CD4-positive, alpha-beta T cell treated with Interferon alpha-2 for 1 hour (primary cell): ENCODE measurements at places on chromosomes 3 and 15.

GRCh38 chr15:64144192-64144564 is 7.4 kb upstream of the SNX22 start:
- no peak for DNase-seq

- DNase-seq, result no peak
Observed at GRCh38 chr3:52046186-52046901, 10.0 kb downstream of the DUSP7 start.

DNA sequence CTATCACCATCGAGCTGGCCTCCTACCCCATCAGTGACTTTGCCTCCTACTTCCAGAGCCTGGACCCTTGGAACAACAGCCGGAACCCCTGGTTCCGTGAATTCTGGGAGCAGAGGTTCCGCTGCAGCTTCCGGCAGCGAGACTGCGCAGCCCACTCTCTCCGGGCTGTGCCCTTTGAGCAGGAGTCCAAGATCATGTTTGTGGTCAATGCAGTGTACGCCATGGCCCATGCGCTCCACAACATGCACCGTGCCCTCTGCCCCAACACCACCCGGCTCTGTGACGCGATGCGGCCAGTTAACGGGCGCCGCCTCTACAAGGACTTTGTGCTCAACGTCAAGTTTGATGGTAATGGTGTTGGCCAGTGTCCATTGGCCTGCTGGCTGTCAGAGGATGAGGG is 6.1 kb downstream of the GRM2 start:
- DNase-seq, result no peak

- no peak for DNase-seq
Observed at GRCh38 chr15:100430411-100430810, 88.6 kb upstream of the ADAMTS17 start.

- DNase-seq, result peak; percentile 6
Observed at GRCh38 chr15:45645026-45645980, 10.5 kb downstream of the SQOR start.

DNA sequence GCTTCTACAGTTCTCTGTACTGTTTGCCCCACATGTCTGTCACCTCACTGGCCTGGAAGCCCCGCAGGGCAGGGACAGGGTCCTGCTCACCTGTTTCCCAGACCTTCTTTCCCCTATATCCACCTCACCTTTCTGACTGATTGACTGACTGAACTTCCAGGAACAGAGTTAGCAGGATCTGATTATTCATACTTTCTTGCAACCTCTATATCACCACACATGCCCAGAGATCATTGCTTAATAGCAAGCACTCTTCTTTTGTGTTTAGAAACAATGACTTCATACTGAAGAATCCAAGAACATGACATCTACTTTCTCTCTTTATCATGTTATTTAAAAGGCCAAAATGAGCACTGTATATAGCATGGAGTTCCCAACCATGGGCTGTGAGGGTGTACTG is 18.0 kb upstream of the CLEC3B start:
- no peak for DNase-seq

GRCh38 chr3:131386429-131387165 is 5.0 kb downstream of the NUDT16 start:
- DNase-seq, result peak; percentile 58

DNA sequence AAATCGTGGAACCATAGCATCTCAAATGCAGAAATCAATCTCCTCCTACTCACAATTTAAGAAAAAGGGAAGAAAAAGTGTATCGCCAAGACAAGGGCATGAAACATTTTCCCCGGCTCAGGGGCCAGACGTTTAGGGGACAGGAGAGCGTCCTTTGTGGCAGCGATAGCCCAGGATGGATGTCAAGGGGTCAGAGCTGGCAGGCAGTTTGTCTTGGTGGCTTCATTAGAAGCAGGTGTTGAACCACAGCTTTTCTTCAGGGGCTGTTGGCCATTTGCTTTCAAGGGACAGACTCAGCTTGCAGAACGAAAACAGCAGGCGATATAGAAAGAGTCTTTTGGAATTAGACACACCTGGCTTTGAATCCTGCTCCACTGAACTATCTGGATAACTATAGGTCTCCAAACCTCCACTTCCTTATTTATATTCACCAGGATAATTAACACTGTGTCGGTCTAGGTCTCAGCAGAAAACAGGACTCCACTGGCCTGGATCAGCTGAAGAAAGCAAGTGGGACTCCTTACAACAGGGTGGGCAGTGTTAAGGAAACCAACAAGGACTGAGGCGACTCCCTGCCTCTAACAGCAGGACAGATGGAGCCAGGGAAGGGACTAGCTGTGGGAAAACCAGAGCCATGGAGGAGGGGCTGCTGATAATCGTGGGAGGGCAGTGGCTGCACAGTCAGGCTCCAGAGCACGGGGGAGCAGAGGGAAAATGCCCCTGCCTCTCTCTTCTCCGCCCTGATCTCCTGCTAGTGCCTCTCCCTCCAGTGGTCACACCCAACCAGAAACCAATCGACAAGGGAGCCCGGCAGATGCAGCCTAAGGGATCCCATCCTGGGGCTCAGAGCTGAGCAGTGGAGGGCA is 123.6 kb downstream of the LIPC start:
- no peak for DNase-seq

DNA sequence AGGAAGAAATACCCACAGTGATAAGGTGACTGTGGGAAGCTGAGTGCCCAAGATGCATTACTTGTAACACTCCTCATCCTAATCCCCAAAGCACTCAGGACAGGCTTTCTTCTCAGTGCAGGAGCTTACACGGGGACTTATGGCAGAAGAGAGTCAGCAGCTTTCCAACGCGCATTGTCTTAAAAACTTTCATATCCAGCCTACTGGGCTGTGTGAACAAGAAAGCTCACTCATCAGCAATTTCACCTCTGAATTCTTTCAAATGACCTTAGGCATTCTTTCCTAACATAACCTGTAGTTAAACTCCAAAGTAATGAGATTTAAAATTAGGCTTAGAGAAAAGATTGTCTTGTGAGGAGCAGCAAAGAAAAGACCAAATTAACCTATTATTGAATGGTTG is 132.3 kb downstream of the KCNAB1 start:
- DNase-seq, result no peak

GRCh38 chr15:70128414-70129140 is 30.9 kb upstream of the TLE3 start:
- DNase-seq, result no peak

GRCh38 chr3:82796765-82797164 is 1035.3 kb upstream of the GBE1 start:
- no peak for DNase-seq

- DNase-seq, result no peak
Observed at GRCh38 chr15:75815811-75816719, 27.2 kb upstream of the UBE2Q2 start.

DNA sequence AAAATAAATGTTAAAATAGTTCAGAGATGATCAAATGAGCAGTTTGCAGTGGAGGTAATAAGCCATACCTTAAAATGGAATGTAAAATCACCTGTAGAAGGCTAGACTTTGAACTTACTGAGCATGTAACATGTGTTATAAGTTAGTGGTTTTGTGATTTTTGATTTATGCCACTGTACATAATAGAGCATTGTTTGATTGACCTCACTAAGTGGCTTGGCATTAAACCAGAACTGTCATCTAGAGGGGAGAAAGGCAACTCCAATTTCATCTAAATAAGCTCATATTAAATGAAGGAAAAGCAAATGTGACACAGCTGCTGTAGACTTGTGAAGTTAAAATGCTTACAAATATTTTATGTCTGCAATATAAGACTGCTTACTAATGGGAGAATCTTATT is 387.9 kb downstream of the ZIC1 start:
- DNase-seq, result no peak

GRCh38 chr3:63116922-63117321 is 161.2 kb upstream of the SYNPR start:
- no peak for DNase-seq

DNA sequence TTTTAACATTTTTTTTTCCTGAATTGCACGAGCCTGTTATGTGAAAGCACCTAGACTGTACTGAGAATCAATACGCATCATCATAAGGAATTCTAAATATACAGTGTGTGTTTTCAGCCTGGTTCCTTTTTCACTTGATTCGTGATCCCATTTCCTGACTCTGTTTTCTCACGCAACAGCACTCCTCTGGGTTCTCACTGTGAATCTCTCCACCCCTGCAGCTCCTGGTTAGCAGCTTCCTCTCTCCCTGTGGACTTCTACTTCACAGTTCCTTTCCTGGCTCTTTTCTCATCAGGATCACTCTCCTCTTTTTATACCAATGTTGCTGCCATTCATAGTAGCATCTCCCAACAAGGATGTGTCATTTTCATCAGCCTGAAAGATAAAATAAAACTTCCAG is 297.2 kb downstream of the CADM2 start:
- no peak for DNase-seq

DNA sequence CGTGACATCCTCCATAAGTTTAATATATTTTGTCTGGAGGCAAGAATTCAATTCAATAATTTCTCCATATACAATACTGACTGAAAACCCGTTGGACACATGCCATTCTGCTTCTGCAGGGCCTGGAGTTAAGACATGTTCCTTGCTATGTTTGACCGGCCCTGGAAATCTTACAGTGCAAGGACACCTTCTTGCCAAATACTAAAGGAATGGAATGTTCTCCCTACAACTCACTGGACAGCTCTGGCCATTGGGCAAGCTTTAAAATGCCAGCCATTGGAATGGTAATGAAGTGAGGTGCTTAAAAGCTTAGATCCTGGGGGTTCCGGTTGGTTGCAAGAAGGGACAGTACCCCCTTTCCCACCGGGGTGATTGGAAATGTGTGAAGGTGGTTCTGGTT is 329.8 kb upstream of the PROK2 start:
- DNase-seq, result no peak

GRCh38 chr3:146065573-146066006 is 95.4 kb downstream of the PLOD2 start:
- peak; percentile 22 for DNase-seq

- DNase-seq, result peak; percentile 87
Observed at GRCh38 chr15:78108300-78109084, 16.1 kb downstream of the SH2D7 start.

DNA sequence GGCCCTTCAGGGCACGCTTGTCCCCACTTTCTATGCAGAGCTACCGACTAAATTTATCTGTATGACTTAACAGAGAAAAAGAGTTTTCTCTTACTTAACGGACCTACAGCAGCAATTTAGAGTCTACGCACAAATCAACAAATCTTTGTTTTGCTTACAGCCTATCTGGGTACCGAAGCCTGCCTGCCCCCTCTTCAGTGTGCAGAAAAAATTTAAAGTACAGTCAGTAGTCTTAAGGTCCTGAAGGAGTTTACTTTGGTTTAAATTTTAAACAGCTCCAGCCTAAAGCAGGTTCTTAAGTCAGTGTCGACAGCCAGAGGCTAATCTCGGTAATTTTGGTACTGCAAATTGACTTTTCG is 570 bp downstream of the SACM1L start:
- DNase-seq, result no peak

DNA sequence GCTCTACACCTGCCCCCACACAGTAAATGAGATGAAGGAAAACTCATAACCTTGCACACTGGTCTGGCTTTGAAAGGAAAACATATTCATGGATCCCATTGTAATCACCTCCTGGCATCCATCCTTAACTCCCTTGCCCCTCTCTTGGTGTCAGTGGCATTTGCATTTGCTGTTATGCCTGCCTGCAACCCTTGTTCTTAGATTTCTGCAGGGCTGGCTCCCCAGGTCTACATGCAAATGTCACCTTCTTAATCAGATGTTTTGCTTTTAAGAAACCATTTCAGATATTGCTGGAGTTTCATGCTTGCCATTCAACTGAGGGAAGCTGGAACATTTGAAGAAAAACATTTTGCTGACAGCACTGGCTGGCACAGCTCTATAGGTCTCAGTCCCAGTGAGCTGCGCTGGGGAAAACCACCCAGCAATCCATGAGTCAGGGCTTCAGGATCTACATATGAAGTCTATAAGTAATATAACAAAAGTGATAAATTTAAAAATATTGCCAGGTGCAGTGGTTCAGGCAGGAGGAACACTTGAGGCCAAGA is 19.1 kb downstream of the LRRC2 start:
- no peak for DNase-seq

DNA sequence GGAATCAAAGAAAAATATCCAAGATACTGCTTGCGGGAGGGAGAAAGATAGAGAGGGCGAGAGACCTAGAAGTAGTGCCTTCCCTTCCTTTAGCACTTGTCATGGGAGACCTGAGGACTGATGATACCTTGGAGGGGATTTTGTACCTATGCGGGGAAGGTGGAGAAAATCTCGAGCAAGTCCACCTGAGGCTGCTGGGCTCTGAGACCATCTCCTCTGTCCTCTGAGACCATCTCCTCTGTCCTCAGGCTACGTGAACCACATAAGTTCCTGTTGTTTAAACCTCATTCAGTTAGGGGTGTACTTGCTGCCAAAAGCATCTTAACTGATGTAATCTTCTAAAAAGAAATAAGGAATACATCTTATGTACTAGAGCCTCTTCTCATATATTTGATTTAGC is 164.9 kb downstream of the NR2F2 start:
- no peak for DNase-seq

- DNase-seq, result peak; percentile 31
Observed at GRCh38 chr15:101126618-101127505, 125.0 kb downstream of the CHSY1 start.

- no peak for DNase-seq
Observed at GRCh38 chr3:158768881-158769543, 32.8 kb upstream of the MFSD1 start.

GRCh38 chr3:143811602-143812001 is 36.7 kb downstream of the SLC9A9 start:
- no peak for DNase-seq

DNA sequence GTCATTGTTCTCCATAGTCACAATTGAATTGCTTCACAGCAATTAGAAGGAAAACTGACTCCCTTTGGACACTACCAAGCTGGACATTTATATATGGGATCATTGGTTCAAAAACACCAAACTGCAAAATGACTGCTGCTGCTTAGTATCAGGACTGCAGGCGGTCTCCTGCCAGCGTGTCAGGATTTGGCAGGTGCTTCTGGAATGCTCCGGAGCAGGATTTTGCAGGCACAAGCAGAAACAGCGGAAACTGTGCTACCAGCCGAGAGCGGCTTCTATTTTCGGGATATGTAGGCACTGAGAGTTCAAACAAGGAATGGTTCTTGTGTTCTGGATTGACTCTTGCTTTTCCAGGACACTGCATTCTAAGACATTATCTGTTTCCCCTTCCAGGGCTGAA is 95.5 kb downstream of the SSR3 start:
- DNase-seq, result no peak
